Suprapubic skin (tissue), 4 donors: ENCODE measurements at places on chromosomes 11 and 22. TPM values are rescaled to one million over a fixed set of nuclear protein-coding genes. Genes with fewer than 3 reads are reported as not detected.

Gene SLC5A1
- 14.8 TPM for total RNA-seq

Gene CCDC116
- not detected for total RNA-seq

Gene SCGB1A1
- not detected for total RNA-seq

Gene POLD3
- 10.9 TPM for total RNA-seq

Gene KIRREL3
- not detected for total RNA-seq

Gene MRGPRX4
- total RNA-seq: not detected

Gene SYTL2
- 18.6 TPM for total RNA-seq

Gene SLC6A5
- not detected for total RNA-seq

Gene WBP2NL
- total RNA-seq: 1.4 TPM

Gene FGF3
- not detected for total RNA-seq

Gene POU2AF3
- not detected for total RNA-seq

Gene AKIP1
- total RNA-seq: 15.1 TPM

Gene DEUP1
- total RNA-seq: not detected

Gene MAJIN
- total RNA-seq: not detected

Gene ENDOD1
- 48.2 TPM for total RNA-seq

Gene CHCHD10
- 46.4 TPM for total RNA-seq

Gene EEF1G
- 2,699 TPM for total RNA-seq
